Liver (tissue), 10 donors: ENCODE measurements at places on chromosomes 1 and 21. TPM values are rescaled to one million over a fixed set of nuclear protein-coding genes. Genes with fewer than 3 reads are reported as not detected.

Gene MACF1
- 216 TPM for total RNA-seq

DNA sequence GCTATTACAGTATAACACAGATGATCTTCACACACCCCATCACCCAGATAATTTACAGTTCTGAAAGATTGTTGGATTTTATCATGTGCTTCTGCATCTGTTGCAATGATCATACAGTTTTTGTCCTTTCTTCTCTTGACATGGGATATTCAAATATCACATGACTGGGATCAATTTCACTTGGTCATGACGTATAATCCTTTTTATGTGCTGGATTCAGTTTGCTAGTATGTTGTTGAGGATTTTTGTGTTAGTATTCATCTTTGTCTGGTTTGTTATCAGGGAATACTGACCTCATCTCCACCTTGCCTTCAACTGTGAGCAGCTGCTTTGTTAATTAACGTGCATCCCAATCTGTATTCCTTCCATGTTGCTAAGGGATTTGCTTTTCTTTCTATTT lies 44.7 kb upstream of the DISC1 start:
- DNase-seq = no peak

Gene NBPF4
- total RNA-seq = not detected

DNA sequence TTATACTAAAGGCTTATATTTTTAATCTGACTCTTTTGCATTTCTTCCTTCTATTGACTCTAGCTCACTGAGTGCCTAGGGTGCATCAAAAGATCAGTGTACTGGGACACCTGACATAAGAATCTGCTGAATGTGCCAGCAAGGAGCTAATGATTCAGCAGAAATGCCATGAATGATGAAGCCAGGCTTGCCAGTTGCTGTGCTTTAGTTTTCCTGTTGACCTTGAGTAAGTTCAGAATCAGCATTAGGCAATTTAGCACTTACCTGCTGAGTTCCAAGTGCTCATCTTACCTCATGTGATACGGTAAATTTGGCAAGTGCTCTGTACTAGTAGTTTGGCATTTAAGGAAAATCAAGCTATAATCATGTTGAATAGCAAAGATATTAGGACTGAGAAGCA lies 523.2 kb upstream of the B3GALT2 start:
- no peak for DNase-seq

GRCh38 chr1:200888349-200888838 lies 6.3 kb upstream of the INAVA start:
- DNase-seq = no peak
